ENCODE measurements at places on chromosomes 7 and 10. TPM values are rescaled to one million over a fixed set of nuclear protein-coding genes. Genes with fewer than 3 reads are reported as not detected.

NME8 gene
- total RNA-seq, result not detected

ETV1 gene
- total RNA-seq, result 15.6 TPM

DUS4L gene
- total RNA-seq, result 8.1 TPM

VPS37D gene
- total RNA-seq, result 8.5 TPM

SFTPD gene
- 0.63 TPM for total RNA-seq

CAMK1D gene
- 2.0 TPM for total RNA-seq

STOX1 gene
- 0.16 TPM for total RNA-seq

SLC13A4 gene
- not detected for total RNA-seq

TMEM140 gene
- 0.33 TPM for total RNA-seq

ATP6V0A4 gene
- 0.13 TPM for total RNA-seq

TYW1B gene
- 0.76 TPM for total RNA-seq

FZD8 gene
- 1.8 TPM for total RNA-seq

HMX2 gene
- not detected for total RNA-seq

CRYGN gene
- total RNA-seq, result not detected

ENKUR gene
- total RNA-seq, result not detected

AKR1C8 gene
- not detected for total RNA-seq

LHPP gene
- 7.5 TPM for total RNA-seq

SLC29A3 gene
- total RNA-seq, result 1.6 TPM

H2BK1 gene
- total RNA-seq, result not detected

EMX2 gene
- 2.3 TPM for total RNA-seq

PDE1C gene
- 2.8 TPM for total RNA-seq

LRIT1 gene
- total RNA-seq, result not detected

CLRN3 gene
- total RNA-seq, result not detected

GNB2 gene
- total RNA-seq, result 380 TPM

TMEM229A gene
- not detected for total RNA-seq

DNAH11 gene
- not detected for total RNA-seq

CTTNBP2 gene
- total RNA-seq, result 6.2 TPM

WNT8B gene
- not detected for total RNA-seq
